ENCODE measurements at places on chromosomes 5 and 9. TPM values are rescaled to one million over a fixed set of nuclear protein-coding genes. Genes with fewer than 3 reads are reported as not detected.

RACK1 gene
- total RNA-seq: 3,176 TPM

IFNA2 gene
- not detected for total RNA-seq

LRRC19 gene
- not detected for total RNA-seq

NUTM2F gene
- not detected for total RNA-seq

EGFLAM gene
- not detected for total RNA-seq

GRCh38 chr5:9419794-9420193 lies 126.1 kb downstream of the SEMA5A start:
- no peak for DNase-seq

DNA sequence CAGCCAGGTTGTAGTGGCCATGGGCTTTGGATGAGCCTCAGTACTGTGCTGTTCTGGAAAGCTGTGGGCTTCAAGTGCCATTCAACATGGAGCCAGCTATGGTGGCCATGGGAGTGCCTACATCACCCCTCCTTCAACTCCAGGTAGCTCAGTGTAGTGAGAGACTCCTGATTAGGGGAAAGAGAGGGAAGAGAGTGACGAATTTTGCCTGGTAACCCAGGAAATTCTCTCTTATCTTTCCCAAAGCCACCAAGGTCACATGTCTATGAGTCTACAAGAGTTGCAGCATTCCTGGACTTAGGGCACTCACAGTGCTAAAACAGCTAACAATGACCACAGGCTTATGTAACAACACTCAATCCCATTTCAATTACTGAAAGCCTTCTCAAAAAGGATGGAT lies 81.7 kb upstream of the SPTLC1 start:
- no peak for DNase-seq

DNA sequence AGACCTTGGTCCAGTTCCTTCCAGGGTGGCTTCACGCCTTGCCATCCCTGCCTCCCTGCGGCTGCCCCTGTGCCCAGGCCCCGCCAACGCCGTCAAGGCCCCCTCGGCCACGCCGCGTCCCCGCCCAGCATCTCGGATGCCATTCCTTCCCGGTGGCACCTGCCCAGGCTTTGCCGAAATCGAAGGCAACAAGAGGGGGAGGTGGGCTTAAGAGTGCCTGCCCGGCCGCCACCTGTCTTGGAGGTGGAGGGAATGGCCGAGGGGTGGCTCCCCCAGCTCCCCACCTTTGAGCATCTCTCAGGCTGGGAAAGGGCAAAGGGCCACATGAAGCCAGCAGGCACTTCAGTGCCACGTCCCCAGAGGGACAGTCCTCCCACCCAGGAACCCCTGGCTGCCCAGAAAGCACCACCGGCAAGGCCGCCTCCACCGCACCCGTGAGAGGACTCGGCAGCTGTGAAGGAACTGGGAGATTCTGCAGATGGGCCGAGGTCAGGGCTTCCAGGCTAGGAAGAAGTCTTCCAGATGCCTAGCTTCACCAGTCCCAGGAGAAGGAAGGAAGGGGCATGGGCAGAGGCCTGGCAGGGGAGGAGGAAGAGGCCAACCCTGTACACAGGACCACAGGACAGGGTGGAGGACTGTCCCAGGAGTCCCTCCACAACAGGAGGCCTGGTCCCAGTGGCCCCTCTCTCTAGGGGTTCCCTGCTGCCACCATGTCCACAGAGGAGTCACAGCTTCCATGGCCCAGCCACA lies 218.0 kb downstream of the FANCC start:
- no peak for DNase-seq

- DNase-seq: no peak
Measured at GRCh38 chr5:179407191-179408175, 62.2 kb upstream of the ADAMTS2 start.

DNA sequence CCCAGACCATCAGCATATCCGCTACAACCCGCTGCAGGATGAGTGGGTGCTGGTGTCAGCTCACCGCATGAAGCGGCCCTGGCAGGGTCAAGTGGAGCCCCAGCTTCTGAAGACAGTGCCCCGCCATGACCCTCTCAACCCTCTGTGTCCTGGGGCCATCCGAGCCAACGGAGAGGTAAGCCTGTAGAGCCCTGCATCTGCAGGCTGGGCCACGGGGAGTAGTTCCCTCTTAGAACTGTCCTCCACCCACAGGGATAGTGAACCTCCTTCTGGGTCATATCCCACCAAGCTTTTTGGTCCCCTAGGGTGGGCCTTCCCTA lies 569 bp downstream of the GALT start:
- DNase-seq: no peak

DNA sequence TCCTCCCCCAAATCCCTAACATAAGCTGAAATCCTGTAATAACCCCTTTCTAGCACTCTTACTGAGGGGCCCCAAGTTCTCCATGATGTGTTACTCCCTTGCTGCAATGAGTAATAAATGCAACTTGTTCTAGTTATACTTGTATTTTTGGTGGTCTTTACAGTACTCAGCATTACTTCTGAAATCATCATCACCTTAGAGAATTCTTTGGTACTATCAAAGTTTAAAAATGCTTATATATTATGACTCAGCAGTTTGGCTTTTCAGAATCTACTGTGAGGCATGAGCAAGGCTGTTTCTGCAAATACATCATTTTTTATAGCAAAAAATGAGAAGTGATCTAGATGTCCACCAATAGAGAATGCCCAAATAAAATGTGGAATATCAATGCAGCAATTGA lies 20.7 kb upstream of the ROPN1L start:
- DNase-seq: no peak

DNA sequence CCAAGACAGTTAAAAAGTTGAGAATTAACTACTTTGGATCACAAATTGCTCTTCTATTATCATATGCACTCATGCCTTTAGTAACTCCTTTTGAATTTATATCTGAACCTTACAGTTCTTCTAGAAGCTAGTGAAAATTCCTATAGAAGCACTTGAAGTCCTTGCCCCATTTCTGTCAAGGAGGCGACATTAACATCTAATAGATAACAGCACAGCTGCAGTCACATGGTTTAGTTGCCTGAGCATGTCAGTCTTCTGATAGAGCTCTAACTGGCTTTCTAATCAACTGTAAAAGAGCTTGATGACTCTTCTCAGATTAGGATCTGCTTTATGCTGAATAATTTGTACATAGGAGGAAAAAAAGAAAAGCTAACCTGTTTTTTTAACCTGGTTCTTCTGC lies 9.0 kb downstream of the RFESD start:
- no peak for DNase-seq
